ENCODE measurements at places on chromosomes 4 and X.

DNA sequence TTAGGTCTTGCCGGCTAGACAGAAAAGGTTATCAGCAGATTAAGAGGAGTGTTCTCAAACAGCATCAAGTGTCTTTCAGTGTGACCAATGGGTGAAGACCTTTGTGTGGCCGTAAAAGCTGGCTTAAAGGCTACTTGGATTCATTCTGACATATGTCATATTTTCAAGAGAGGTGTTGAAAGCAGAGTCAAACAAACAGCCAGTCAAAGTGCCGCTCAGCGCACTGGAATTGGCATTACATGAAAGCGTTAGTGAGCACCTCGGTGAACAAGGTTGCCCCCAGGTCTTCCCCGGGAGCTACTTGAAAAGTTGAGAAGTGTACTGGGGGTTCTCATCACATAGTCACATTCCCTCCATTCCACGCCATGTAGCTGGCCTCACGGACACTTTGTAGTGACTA is 148.9 kb downstream of the SOX3 start:
- no peak for DNase-seq

- no peak for DNase-seq
Observed at GRCh38 chr4:173464481-173464880, 65.5 kb downstream of the HAND2 start.

- no peak for DNase-seq
Observed at GRCh38 chrX:53337101-53337500, 55.7 kb upstream of the IQSEC2 start.

DNA sequence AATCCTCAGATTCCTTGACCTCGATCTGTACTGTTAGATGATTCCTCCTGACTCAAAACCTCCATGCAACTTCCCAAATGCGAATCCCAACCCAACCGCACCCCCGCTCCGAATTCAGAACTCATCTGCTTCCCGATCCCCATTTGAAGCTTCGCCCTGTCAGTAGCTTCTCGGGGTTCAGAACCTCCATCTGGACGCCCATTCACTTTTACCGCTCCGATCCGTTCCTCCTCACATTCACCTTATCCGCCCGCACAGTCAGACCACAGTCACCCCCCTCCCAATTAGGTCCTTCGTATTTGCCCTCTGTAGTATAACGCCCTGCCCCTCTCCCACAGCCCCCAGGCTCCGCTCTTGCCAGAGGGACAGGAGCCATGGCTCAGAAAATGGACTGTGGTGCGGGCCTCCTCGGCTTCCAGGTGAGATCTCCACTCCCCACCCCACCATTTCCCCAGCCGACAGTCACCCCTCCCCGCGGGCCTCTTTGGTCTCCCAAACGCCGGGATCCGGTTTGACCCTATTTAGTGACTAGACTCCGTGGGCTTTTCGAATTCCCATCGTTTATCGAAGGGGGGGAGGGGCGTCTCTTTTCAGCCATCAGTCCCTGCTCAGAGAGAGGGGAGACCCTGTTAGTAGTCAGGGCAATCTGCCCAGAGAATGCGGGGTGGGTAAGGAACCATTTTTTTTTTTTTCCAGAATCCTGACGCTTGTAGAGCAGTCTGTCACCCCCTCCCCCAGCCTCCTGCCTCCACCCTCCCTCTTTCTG is 691 bp downstream of the MAGED1 start:
- no peak for DNase-seq

- no peak for DNase-seq
Observed at GRCh38 chr4:103076747-103077347, at the start of gene SLC9B2. Gene SLC9B2 (minus strand): TSS chr4:103076761. CDS start chr4:103067550, 9,211 bp downstream.

DNA sequence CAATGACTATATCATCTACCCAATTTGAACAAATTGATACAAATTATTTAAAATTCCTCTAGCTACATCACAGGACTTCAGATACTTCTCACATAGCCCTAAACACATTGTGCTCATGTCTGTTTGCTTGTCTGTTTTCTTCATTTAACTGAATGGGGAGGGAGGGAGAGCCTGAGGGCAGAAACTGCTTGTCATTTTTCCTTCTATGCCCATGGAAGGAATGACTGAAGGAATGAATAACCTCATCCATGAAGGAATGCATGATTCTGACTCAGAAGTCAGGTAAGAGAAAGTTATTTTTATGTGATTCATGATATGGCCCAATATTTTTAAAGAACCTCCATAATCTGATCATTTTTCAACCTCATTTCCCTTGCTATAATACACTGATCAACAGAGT is 418.0 kb upstream of the PITX2 start:
- DNase-seq = no peak
